ENCODE measurements at places on chromosomes 7 and 10.

- DNase-seq, result no peak
Observed at GRCh38 chr7:152103066-152103465, 77.6 kb downstream of the GALNT11 start.

- no peak for DNase-seq
Observed at GRCh38 chr10:47405857-47406547, 21.9 kb upstream of the ZNF488 start.

- DNase-seq, result no peak
Observed at GRCh38 chr7:7793249-7793648, 74.8 kb upstream of the RPA3 start.

DNA sequence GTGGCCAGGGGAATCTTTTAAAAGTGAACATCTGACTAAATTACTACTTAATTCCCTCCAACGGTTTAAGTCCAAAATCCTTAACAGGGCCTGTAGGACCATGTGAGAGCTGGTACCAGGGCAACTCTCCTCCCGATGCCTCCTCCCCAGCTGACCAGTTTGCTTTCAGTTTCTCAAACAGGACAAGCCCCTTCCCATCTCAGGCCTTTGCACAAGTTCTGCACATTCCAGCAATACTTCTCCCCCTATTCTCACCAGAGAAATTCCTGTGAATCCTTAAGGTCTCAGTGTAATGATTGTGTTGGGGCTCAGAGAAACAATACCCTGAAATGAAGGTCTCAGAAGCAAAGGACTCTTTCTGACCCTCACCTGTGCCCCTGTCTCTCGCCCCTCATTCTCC, 8.0 kb upstream of the CALHM1 start:
- no peak for DNase-seq

DNA sequence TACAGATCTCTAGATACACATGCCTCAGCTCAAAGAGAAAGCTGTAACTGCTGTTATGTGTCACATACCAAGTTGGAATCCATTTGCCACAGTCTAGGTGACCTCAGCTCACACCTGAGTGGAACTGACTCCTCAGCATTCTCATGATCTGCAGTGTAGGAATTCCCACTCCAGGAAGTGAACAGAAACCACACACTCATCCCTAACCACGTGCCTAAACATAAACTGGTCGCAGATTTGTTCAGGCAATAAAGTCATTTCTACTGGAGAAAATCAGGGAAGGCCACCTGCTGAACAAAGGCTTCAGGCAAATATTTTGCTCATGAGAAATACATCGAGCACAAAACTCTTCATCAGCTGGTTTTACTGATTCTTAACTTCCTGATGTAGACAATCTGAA, 23.0 kb upstream of the ZMYND11 start:
- no peak for DNase-seq

GRCh38 chr7:214410-215212, 22.2 kb downstream of the FAM20C start:
- no peak for DNase-seq
